T-cell (primary cell): ENCODE measurements at places on chromosomes 7 and 10. TPM values are rescaled to one million over a fixed set of nuclear protein-coding genes. Genes with fewer than 3 reads are reported as not detected.
A peak's percentile ranks its signal among the peaks of the same experiment; 100 is the strongest.

- H3K27ac ChIP-seq, result no peak overlapping the region
- no peak for DNase-seq
- peaks cover 10% of the 10 kb centered on the region for H3K36me3 ChIP-seq
- H3K27me3 ChIP-seq, result no peaks in the 10 kb centered on the region
- H3K4me1 ChIP-seq, result no peaks in the 10 kb centered on the region
- no peak overlapping the region for H3K4me3 ChIP-seq
Measured at GRCh38 chr10:79202188-79203013, 133.6 kb downstream of the ZMIZ1 start.

- no peak overlapping the region for H3K27ac ChIP-seq
- no peaks in the 10 kb centered on the region for H3K4me1 ChIP-seq
- H3K27me3 ChIP-seq, result peaks cover 10% of the 10 kb centered on the region
- no peaks in the 10 kb centered on the region for H3K36me3 ChIP-seq
- DNase-seq, result no peak
- no peak overlapping the region for H3K4me3 ChIP-seq
Measured at GRCh38 chr10:11913079-11913641, 90.0 kb downstream of the PROSER2 start.

COMTD1 gene
- total RNA-seq, result 37.7 TPM

GRCh38 chr7:2478399-2478785, 2.2 kb upstream of the GRIFIN start:
- peaks cover 37% of the 10 kb centered on the region for H3K27me3 ChIP-seq
- H3K4me3 ChIP-seq, result no peak overlapping the region
- no peak overlapping the region for H3K27ac ChIP-seq
- no peak for DNase-seq

DNA sequence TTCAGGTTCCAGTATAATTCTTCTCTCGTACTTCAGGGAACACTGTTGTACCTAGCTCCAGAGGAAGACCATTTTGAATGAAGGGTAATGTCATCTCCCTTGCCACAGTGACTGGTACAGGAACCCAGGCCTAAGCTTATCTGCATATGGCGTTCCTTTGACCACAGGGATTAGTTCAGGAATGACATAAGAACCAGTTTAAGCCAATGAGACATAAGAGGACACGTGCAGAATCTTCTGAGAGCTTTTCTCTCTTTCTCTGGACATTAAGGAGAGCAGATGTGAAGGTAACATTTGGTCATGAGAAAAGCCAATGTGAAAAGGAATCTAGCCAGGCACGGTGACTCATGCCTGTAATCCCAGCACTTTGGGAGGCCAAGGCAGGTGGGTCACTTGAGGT, 21.8 kb upstream of the HIBADH start:
- no peak for DNase-seq
- H3K36me3 ChIP-seq, result no peaks in the 10 kb centered on the region
- H3K4me1 ChIP-seq, result no peaks in the 10 kb centered on the region
- no peaks in the 10 kb centered on the region for H3K27me3 ChIP-seq
- no peak overlapping the region for H3K4me3 ChIP-seq

SH2B2 gene
- 1.3 TPM for total RNA-seq

- H3K27ac ChIP-seq, result peak overlapping the region; percentile 43
- H3K4me3 ChIP-seq, result peak overlapping the region; percentile 86
- H3K4me1 ChIP-seq, result peaks cover 22% of the 10 kb centered on the region
- DNase-seq, result peak; percentile 4
Measured at GRCh38 chr10:78028438-78029268, 662 bp downstream of the POLR3A start.

C10orf62 gene
- not detected for total RNA-seq

DNA sequence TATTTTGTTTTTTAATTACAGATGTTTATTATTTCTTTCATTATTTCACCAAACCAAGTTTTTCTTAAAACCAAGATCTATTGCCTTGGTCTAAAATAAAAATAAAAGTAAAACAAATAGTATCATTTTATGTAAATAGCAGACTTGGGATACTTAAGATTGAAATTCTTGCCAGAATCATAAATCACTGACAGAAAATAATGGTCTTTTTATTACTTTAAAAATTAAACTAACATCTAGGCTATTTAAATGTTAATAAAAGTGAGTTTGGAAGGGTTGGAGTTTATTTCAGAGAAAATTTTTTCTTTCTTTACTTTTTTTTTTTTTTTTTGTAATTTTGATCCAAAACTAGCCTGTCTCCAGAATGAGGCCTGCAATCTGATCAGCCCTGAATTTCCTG, 568.0 kb upstream of the IGFBP3 start:
- no peaks in the 10 kb centered on the region for H3K27me3 ChIP-seq
- no peak overlapping the region for H3K27ac ChIP-seq
- H3K4me1 ChIP-seq, result no peaks in the 10 kb centered on the region
- no peak for DNase-seq

- no peaks in the 10 kb centered on the region for H3K27me3 ChIP-seq
- H3K4me1 ChIP-seq, result no peaks in the 10 kb centered on the region
- DNase-seq, result no peak
- H3K27ac ChIP-seq, result no peak overlapping the region
Measured at GRCh38 chr10:29440981-29441380, 152.1 kb downstream of the LYZL1 start.

DNA sequence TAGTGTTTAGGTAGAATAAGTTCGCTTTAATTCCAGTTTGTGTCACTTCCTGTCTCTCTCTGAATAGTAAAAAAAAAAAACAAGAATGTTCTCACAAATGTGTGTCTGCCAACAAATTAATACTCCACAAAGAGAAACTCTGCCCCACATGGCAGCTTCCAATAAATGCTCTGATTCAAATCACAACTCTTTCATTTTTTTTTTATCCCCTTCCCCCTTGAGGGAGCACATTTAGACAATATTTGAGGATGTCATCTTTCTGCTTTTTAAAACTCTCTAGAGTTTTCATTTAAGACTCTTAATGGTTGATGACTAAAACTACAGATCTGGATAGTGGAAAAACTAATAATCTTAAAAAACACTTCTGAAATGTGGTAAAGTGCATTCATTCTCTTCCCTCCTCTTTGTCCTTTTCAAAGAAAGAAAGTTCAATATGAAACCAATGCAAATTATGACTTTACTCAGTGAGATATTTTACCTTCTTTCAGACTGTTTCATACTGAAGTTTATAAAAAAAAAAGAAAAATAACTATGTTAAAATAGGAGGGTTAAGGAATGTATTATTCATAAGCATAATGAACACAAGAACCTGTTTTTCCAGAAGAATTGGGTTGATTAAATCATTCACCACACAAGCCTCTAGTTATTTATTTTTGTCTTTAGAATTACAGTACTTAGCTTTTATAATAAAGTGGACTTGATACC, 42.3 kb downstream of the ARID5B start:
- no peak for DNase-seq
- peaks cover 8% of the 10 kb centered on the region for H3K4me1 ChIP-seq
- peak overlapping the region; percentile 87 for H3K27ac ChIP-seq
- no peak overlapping the region for H3K4me3 ChIP-seq
- H3K36me3 ChIP-seq, result no peaks in the 10 kb centered on the region

DNA sequence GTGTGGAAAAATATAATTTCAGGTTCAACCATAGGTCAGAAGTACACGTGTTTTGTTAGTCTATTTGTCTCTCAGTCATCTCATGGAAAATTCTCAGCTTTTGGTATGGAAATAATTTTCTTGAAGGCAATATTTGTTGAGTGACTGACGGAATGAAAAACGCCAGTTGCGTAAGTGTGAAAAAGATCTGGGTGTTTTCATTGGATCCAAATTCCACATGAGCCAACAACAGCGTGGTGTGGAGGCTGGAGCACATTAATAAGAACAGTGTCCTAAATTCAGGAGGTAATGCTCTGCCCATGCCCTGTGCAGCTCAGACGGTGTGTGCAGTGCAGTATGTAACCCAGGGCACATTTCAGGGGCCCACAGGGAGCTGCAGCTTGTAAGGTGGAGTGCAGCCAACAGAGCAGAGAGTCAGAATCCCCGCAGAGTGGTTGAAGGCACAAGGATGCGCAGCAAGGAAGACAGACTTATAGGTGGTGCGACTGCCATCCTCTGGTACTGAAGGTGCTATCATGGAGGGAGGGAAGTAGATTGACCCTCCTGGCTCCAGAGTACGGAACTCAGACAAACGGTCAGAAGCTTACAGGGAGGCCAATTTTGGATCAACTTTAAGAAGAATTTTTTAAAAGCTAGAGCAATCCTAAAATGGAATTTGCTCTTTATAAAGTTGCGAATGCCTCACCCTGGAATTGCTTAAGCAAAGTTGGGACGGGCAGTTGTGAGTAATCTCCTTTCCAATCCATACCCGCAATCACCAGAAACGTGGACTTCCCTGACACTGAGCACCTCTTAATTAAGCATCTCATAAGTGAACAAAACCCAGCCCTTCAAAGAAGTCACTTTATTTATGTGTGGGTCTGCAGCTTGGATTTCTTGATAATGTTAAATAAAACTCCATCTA, 38.0 kb downstream of the EGFR start:
- H3K27me3 ChIP-seq, result peaks cover 9% of the 10 kb centered on the region
- no peaks in the 10 kb centered on the region for H3K4me1 ChIP-seq
- H3K36me3 ChIP-seq, result no peaks in the 10 kb centered on the region
- no peak overlapping the region for H3K4me3 ChIP-seq
- no peak for DNase-seq

- DNase-seq, result no peak
- H3K4me3 ChIP-seq, result no peak overlapping the region
- no peaks in the 10 kb centered on the region for H3K36me3 ChIP-seq
Measured at GRCh38 chr7:46369933-46370654, 449.0 kb upstream of the IGFBP3 start.

GRCh38 chr10:9762966-9763656, 1254.6 kb upstream of the CELF2 start:
- H3K27me3 ChIP-seq, result no peaks in the 10 kb centered on the region
- no peak for DNase-seq
- no peak overlapping the region for H3K27ac ChIP-seq
- H3K36me3 ChIP-seq, result no peaks in the 10 kb centered on the region
- no peaks in the 10 kb centered on the region for H3K4me1 ChIP-seq

DNA sequence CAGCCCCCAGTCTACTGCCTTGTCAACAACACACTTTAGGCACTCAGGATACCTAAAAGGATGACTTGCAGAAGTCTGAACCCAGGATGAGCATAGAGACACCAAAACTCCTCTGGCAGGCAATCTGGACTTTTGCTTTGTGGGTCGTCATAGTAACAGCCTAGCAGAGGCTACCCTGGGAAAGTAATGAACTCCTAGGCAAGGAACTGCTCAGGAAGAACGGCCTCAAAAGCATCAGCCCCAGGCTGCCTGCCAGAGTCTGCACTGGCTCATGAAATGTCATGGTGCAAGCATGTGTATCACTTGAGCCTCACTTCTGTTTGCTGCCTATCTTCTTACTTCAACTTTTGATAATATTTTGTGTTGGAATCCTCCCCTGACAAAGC, 715.1 kb downstream of the GRID1 start:
- no peak overlapping the region for H3K27ac ChIP-seq
- H3K36me3 ChIP-seq, result no peaks in the 10 kb centered on the region
- no peaks in the 10 kb centered on the region for H3K4me1 ChIP-seq
